ENCODE measurements at places on chromosomes 2 and 18.

- no peak for DNase-seq
These were observed 100.3 kb upstream of the TFPI start for GRCh38 chr2:187654535-187654934.

DNA sequence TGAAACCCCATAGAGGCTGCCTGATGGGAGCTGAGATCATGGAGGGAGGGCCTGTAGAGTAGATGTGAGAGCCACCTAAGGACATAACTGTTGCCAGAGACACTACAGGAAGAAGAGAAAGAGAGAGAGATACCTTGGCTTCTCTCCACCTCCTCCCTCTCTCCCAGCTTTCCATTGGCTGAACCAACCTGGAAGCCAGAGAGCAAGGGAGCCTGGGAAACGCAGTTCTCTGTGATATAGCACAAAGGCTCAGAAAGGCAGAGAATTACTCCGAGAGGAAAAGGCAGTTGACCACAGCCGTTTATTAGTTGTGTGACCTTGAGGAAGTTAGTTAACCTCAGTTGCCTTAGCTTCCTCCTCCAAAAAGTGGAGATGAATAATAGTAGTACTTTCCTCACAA, 37.7 kb upstream of the MAT2A start:
- DNase-seq: no peak

DNA sequence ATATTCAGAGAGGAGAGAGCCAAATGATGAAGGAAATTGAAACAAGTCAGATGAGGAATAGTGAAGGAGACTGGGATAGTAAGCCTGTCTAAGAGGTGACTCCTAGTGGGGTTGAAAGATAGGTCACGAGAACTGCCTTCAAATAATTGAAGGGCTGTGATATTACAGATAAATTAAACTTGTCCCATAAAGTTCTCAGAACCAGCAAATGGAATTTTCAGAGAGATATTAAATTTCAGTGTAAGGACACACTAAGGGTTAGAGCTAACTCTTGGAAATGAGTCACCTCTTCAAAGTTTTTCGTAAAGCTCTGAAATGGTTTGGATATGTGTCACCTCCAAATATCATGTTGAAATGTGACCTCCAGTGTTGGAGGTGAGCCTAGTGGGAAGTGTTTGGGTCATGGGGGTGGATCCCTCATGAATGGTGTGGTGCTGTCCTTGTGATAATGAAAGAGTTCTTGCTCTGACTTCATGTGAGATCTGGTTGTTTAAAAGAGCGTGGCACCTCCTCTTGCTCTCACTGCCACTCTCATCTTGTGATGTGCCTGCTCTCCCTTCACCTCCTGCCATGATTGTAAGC, 87.3 kb downstream of the BABAM2 start:
- DNase-seq: no peak

DNA sequence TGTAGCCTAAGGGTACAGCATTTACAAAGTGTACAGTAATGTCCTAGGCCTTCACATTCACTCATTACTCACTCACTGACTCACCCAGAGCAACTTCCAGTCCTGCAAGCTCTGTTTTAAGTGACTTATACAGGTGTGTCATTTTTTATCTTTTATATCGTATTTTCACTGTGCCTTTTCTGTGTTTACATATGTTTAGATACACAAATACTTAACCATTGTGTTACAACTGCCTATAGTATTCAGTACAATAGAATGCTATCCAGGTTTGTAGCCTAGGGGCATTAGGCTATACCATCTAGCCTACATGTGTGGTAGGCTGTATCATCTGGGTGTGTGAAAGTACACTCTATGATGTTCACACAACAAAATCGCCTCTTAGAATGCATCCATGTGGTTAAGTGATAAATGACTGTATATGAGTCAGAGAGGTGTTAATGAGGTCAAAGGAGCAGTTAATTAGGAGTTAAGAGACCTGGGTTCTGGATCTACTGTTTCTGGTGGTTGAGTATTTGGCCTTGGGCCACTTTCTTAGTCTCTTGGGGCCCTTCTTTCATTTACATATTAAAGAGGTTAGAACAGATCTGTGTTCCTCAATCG, 149.1 kb downstream of the GREB1L start:
- no peak for DNase-seq

GRCh38 chr2:2571301-2572150, 240.5 kb upstream of the MYT1L start:
- DNase-seq: no peak

DNA sequence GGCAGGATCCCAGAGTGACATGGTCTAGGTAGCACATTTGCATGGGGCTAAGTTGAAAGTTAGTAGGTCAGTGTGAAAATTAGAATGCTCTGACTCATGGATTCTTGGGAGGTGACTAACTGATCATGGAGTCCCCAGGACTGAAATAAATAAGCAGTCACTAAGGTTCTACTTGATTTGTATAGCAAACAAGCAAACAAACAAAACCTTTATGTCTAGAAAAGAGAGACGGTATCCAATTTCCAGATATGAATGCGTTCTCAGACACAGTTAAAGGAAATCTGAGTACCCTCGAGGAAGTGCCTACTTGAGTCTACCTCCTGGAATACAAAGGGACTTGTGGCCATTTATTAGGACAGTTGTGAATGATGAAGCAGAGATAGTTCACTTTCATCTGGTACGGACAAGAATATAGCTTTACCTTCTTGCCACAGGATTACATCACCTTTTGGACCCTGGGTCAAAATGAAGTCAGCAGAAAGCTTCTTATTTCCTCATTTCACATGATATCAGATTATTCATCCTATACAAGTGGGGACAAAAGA, 54.3 kb upstream of the AGPS start:
- DNase-seq: no peak

- DNase-seq: no peak
These were observed 75.5 kb upstream of the CCDC141 start for GRCh38 chr2:179125404-179125803.

- DNase-seq: no peak
These were observed 188.8 kb downstream of the SETBP1 start for GRCh38 chr18:44869533-44869932.

DNA sequence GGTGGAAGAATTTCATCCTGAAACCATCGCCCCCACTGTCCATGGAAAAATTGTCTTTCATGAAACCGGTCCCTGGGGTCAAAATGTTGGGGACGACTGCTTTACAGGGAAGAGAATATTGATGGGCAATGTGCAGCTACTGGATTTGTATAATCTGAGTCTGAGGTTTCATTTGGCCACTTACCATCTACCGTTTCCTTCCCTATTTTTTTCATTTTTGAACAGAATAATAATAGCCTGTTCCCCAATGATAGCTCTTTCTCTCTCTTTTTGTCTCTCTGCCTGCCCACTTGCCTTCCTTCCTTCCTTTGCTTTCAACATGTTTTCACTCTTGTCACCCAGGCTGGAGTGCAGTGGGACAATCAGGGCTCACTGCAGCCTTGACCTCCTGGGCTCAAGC, 78.3 kb upstream of the TLK1 start:
- no peak for DNase-seq

DNA sequence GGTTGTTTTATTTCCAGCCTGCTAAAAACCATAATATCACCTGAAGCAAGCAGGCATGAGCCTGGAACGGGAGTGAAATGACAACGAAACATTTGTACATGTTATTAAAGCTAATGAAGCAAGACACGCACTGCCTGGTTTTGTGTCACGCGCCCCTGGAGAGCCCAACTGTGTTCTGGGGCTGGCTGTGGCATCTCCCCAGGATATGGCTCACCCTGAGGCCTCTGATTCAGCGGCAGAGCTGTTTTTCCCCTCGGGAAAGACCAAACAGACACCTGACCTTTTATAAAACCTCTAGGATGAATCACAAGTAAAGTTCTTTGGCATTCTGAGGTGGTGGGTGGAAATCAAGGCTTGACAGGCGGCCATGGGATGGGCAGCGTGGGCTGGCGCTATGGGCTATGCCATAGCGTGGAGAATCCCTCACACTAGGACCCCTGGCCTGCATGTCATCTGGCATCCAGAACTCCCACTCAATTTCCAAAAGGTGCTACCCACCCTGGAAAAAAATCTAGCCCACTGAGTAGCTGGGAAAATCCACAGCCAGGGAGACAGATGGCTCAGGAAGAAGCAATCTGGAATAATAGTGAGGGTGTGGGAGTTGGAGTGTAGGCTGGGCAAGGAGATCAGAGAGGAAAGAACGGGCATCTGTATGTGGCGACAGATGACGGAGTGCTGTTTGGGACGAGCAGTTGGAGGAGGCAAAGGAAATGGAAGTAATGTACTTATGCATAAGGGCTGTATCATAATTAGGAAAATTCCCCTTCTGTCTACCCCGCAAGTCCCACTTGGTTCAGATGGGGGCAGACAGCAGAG, 262.0 kb downstream of the AFF3 start:
- DNase-seq: no peak

DNA sequence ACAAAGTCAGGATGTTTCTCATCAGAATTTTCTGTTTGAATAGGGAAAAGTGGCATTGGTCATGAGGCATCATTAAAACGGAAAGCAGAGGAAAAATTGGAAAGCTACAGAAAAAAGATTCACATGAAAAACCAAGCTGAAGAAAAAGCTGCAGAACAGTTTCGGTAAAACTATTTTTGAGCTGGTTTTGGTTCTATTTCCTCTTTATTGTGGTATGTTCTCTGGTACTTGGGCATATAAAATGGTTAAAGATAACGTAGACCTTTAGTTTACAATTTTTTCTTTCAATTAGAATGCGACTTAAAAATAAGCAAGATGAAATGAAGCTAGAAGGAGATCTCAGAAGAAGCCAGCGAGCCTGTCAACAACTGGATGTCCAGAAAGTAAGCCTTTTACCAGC, 7.6 kb downstream of the GPATCH11 start:
- DNase-seq: no peak

DNA sequence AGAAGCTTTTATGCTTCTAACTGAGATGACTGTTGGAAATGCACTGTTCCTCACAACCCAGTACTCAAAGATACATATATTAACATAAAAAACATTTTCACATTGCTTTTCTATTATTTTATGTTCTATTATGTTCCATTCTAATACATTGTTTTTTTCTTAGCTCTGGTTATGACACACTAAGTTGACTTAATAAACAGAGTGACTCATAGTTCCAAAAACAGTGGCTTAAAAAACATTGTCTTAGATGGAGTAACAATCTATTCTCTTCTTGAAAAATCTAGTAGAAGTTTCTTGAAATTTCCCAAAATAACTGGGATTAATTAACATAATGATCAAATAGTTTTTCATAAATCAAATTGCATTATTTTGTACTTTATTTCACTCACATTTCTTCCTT, 328.2 kb upstream of the LRATD1 start:
- DNase-seq: no peak

GRCh38 chr2:101559551-101559950, 84.6 kb upstream of the RFX8 start:
- DNase-seq: no peak

- no peak for DNase-seq
These were observed 8.9 kb upstream of the PGAP1 start for GRCh38 chr2:196935432-196935831.

DNA sequence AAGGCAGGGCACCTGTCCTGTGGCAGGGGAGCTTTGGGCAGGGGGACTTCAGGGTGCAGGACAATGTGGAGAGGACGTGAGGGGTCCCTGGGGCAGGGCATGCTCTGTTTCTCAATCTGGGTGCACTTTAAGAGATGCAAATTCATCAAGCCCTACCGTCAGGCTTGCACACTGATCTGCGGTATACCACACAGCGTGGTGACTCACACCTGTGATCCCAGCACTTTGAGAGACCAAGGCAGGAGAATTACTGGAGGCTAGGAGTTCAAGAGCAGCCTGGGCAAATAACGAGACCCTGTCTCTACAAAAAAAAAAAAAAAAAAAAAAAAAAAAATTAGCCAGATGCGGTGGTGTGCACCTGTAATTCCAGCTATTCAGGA, 10.2 kb upstream of the GPC1 start:
- no peak for DNase-seq

GRCh38 chr2:137036619-137037018, 271.3 kb downstream of the THSD7B start:
- DNase-seq: no peak

All from activated CD4-positive, alpha-beta T cell treated with anti-CD3 and anti-CD28 coated beads, Interleukin-2, amount 50 U/mL, for 1 hour (primary cell).